Activated CD8-positive, alpha-beta memory T cell treated with anti-CD3 and anti-CD28 coated beads, Interleukin-2, amount 50 U/mL, for 48 hours (primary cell): ENCODE measurements at places on chromosomes 11 and 22.

GRCh38 chr22:47352920-47353700 lies 590.7 kb downstream of the TBC1D22A start:
- peak; percentile 23 for DNase-seq

- no peak for DNase-seq
Observed at GRCh38 chr11:30653606-30654005, 67.5 kb upstream of the MPPED2 start.

DNA sequence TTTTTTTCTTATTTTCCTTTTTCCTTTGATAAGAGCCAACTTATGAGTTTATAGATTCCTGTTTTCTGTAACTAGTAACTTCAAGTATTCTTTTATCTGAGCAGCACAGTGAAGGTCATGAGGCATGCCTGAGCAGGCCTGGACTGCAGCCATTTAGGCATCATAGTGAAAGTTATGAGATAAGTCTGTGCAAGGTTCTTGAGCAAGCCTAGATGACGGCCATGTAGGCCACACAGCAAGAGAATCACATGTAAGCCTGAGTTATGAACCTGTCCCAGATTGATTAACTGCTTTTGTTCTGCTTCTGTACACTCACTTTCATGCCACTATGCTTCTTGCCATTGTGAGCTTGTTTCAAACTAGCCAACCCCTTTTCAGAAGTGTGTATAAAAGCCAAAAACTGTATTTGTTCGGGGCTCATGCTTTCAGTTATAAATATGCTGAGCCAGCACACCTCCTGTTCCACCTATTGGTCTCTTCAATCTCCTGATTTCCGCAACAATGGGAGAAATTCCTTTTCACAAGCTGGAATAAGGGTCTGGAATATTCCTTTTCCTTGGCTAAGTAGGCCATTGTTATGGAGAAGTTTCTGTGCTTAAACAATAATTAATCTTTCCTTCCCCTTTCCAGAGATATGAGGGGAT lies 745.7 kb downstream of the FAM181B start:
- no peak for DNase-seq

DNA sequence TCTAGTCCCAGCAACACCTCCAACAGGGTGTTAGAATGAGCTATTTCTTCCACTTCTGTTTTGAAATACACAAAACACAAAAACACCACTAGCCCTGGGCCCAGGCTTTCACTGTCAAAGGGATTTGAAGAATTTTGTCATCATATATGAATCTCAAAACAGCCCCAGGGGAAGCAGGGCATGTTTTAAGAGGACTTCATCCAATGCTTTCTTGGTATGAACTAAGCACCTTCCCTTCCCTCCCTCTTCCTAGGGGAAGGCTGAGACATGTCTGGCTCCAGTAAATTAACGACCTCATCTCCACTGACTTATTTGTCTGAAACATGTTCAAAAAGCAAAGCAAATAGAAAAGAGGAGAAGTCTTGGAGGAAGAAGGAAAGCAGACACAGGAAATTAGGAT lies 75.7 kb upstream of the INCENP start:
- no peak for DNase-seq

DNA sequence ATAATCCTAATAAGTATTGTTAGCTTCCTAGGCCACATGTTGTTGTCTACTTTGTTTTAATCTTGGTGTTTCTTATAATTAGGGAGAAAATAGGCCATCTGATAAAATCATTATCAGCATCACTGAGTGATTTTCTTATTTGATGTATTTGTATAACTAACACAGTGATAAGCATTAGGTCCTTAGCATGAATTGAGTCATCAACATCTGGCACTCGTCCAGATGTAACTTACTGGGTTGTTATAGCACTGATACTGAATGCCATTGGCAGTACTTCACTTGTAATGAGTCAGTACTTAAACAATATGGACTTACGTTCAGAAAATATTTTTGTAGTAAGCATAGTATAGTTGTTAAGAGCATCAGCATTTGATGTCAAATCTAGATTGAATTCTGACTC lies 16.2 kb downstream of the API5 start:
- no peak for DNase-seq

DNA sequence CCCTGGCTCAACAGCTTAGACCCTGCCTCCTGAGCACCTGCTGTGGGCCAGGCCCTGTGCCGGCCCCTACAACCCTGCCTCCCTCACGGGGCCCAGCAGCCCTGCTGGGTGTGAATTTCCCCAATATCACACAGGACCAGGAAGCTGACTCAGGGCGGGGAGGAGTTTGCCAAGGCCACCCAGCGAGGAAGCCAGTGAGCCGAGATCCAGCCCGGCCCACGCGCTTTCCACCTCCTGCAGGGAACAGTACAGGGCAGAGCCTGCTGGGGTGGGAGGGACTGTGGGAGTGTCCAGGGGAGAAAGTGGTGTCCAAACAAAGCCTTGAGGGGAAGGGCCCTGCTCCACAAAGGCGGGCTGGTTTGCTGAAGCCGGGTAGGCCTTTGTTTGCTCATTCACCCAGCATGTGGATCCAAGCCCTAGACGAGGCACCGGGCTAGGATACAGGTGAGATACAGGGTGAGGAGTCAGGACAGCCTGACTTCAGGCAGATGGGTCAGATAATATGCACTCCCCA lies 26.8 kb downstream of the RPL3 start:
- no peak for DNase-seq

DNA sequence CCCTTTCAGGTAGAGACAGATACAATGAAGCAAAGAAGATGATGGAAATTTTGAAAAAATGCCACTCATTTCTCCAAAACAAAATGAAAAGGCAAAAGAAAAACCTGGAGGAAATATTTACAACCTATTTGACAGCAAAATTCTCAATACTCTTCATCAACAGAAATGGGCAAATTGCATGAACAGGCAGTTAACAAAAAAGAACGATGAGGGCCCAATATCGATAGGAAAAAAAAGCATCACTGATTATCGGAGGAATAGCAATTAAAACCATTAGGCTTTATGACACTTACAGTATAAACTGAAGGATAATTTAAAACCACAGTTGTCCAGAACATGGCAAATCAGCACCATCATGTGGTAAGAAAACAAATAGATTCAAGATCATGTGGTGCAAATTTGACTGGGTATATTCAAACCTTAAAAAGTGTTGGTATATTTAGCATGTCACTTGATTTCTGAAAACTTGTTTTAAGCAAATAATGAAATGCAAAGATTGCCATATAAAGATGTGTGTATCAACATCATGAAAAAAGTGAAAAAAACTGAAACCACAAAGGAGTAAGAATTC lies 222.9 kb downstream of the BRD1 start:
- no peak for DNase-seq

DNA sequence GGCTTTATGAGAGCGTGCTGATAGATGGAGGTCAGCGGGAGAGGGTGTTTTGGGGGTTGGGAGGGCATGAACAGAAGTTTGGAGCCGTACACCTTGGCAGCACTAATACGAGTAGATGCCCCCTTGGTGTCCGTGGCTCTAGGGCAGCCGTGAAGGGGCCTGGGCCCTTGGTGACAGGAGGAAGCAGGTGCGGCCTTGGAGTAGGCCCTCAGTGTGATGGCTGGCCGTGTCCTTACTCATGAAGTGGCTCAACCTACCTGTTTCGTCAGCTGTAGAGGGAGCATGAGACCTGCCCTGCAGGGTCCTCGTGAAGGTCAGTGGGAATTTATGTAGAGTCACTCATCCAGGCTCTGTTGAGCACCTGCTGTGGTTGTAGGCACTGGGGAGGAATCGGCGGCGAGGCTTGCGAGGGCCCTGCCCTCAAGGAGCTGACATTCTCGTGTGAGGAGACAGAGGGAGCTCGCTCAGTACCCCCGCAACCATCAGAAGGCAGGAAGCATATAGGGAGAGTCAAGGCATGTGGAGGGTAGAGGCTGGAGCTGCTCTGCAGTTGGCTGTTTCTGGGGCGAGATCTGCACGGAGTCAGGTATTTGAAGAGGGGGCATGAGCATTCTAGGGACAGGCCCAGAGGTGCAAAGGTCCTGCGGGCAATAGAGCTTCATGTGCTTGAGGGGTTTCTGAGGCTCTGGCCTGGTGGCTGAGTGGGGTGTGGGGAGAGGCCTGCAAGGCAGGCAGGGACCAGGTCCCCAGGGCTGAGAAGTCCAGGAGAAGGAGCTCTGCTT lies 39.6 kb downstream of the TBC1D22A start:
- no peak for DNase-seq

DNA sequence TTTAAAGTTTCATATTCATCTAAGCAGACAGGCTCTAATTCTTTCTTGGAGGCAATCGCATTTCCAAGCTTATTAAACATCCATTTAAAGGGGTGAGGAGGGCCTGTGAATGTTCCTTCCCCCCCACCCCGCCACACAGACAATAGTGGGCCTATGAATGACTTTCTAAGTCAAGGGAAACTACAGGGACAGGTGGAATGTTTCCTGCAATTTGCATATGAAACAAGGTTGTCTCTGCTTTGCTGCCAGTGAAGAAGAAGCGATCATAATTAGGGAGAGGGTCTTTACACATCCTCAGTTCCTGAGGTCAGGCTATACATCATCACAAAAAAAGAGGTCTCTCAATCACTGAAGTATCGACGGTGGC lies 127.9 kb upstream of the OPCML start:
- no peak for DNase-seq

- DNase-seq, result no peak
Observed at GRCh38 chr11:47564933-47565339, 463 bp upstream of the PTPMT1 start.

DNA sequence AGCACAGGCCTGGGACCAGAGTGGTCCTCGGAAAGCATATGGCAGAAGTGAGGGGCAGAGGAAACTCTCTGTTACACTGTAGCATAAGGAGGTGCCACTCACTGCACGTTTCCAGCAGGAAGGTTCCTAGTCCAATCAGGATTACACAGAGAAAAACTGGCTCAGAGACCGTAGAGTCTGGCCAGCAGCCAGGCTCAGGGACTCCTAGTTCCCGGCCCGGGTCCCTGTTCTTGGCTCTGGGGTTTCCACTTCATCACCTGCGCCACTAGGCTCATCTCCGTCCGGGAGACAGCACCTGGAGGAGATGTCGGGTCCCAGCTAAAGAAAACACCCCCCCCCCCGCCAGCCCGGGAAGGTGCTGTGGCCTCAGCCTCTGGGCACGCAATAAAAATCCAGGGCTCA lies 1.1 kb downstream of the TTLL12 start:
- DNase-seq, result no peak

DNA sequence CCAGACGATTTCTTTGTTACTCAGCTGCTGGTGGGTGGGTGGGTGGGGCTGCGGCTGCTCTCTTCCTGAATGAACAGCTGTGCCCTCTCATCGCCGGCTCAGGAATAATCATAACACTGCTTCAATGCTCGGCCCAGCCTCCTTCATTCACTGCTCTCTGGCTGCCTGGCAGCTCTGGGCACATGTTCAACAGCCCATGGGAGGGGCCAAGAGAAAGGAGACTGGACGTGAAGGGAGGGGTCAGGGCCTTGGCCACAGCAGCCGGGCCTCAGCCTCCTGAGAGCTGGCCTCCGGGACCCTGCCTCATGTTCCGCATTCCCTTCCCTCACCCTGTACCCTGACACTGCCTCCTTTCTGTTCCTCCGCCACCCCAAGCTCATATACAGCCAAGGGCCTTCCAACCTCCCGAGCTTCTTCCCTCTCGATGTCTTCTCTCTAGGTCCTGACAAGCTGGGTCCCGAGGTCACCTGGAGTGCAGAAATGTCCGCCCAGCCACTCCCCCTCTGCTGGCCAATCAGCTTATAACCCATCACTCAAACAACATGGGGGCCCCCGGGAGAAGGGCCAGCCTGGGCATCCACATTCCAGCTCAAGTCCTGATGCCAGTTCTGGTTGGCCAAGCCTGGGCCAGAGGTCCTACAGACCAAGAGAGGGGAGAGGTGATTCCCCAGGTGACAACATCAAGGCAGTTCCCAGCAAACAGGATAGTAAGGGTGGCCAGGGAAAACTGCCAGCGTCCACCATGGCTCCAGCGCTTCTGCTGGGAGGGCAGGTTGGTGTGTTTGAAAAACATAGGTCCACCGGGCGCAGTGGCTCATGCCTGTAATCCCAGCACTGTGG lies 3.2 kb upstream of the CSDC2 start:
- DNase-seq, result no peak

- no peak for DNase-seq
Observed at GRCh38 chr11:93020248-93021046, 51.0 kb downstream of the MTNR1B start.

DNA sequence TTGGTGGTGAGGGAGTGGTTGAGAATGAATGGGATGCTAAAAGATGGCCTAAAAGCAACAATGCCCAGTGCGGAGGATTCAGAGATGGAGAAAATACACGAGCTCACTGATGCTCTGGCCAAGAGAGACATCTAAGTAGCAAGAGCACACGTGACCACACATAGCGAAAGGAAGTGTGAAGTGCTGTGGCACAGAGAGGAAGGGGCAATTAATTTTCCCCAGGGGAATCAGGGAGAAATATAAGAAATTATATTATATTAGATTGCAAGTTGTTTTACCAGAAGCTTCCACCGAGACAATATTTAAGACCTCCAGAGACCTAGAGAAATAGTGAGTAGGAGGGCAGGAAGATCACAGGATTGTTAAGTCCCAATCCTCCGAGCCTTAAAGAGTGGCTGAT lies 80.6 kb downstream of the RCN1 start:
- DNase-seq, result no peak

DNA sequence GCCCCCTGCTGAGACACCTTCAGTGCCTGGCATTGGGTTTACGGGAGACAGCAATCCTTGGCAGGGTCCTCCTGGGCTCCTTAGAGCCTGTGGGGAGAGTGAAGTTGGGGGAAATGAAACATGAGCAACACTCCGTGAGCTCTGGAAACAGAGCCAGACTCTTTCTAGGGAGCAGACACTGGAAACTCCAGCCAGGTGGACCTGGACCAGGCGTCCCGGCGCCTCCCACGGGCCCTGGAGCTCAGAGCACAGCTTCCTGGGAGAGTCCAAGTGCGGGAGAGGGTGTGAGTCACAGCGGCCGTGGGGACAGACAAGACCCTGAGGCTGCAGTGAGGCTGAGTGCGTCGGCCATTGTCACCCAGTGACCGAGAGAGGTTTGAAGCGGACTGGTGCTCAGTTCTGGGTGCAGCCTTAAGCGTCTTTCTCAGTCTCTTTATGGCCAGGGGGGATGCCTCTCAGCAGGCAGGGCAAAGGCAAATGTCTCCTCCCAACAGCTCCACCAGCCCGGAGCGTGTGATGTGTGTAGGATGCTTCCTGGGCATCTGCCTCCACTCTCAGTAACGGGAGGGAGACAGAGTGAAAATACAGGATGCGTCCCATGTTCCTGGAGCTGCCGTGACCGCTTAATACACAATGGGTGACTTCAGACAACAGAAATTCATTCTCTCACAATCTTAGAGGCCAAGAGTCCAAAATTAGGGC lies 399.2 kb downstream of the SHANK2 start:
- DNase-seq, result no peak

- DNase-seq, result no peak
Observed at GRCh38 chr11:69655479-69656428, 14.8 kb downstream of the CCND1 start.

DNA sequence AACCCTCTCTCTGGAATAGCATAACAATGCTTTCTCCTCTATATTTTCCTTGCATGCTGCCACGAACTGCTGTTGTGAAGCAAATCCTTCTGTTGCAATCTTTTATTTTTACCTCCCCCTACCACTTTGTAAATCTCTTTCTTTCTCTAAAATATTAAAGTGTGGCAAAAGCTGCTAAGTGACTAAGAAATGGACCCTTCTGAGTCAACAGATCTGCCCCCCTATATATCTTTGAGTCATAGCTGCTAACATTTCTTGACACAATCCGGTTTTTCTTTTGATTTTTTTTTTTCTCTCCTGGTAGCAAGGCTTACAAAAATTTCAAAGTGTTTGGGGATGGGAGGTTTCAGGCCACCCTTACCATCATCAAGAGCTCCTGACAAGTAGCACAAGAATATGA lies 39.0 kb upstream of the KIRREL3 start:
- no peak for DNase-seq
